Natural killer cell (primary cell): ENCODE measurements at places on chromosomes 1 and 21. TPM values are rescaled to one million over a fixed set of nuclear protein-coding genes. Genes with fewer than 3 reads are reported as not detected.

PTGS2 gene
- total RNA-seq: 6.9 TPM

GRCh38 chr1:90724361-90724760 lies 7.3 kb upstream of the BARHL2 start:
- no peaks in the 10 kb centered on the region for H3K36me3 ChIP-seq
- no peak overlapping the region for H3K27ac ChIP-seq
- H3K4me3 ChIP-seq: no peak overlapping the region
- peaks cover 98% of the 10 kb centered on the region for H3K27me3 ChIP-seq
- peaks cover 46% of the 10 kb centered on the region for H3K4me1 ChIP-seq
- no peak for DNase-seq

CELA3B gene
- not detected for total RNA-seq

GRCh38 chr1:153749408-153750005 lies 21.7 kb downstream of the INTS3 start:
- no peak overlapping the region for H3K27ac ChIP-seq
- no peaks in the 10 kb centered on the region for H3K27me3 ChIP-seq
- H3K4me1 ChIP-seq: no peaks in the 10 kb centered on the region
- H3K36me3 ChIP-seq: peaks cover 67% of the 10 kb centered on the region
- DNase-seq: peak; percentile 66
- no peak overlapping the region for H3K4me3 ChIP-seq

GRCh38 chr1:17125756-17126237 lies 6.5 kb upstream of the PADI2 start:
- H3K4me3 ChIP-seq: no peak overlapping the region
- DNase-seq: peak; percentile 88
- no peaks in the 10 kb centered on the region for H3K36me3 ChIP-seq
- H3K4me1 ChIP-seq: peaks cover 5% of the 10 kb centered on the region

DNA sequence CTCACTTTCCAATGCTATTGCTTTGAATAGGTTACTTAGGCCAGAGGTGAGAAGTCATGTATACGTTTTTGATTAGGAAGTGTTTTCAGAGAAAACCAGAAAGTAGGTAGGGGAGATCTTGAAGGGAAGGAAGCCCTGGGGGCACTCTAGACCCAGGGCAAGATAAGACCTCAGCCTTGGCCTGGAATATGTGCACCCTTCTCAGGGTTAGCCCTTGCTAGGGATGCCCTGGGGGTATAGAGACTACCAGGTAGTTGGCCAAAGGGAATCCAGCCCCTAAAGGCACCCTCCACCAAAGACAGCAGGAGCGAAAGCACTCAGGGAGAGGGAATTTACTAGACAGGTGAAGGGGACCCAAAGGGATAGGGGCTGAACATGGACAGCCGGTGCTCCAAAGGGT lies 7.0 kb downstream of the TIAM1 start:
- DNase-seq: no peak
- H3K4me3 ChIP-seq: no peak overlapping the region
- no peaks in the 10 kb centered on the region for H3K27me3 ChIP-seq
- peaks cover 12% of the 10 kb centered on the region for H3K4me1 ChIP-seq
- H3K27ac ChIP-seq: no peak overlapping the region
- peaks cover 4% of the 10 kb centered on the region for H3K36me3 ChIP-seq
